Sciatic nerve (tissue), 2 donors: ENCODE measurements at places on chromosomes 7 and 10. TPM values are rescaled to one million over a fixed set of nuclear protein-coding genes. Genes with fewer than 3 reads are reported as not detected.

- peak; percentile 15 for DNase-seq
These were observed 47.6 kb upstream of the NANOS1 start for GRCh38 chr10:118981946-118982345.

DNA sequence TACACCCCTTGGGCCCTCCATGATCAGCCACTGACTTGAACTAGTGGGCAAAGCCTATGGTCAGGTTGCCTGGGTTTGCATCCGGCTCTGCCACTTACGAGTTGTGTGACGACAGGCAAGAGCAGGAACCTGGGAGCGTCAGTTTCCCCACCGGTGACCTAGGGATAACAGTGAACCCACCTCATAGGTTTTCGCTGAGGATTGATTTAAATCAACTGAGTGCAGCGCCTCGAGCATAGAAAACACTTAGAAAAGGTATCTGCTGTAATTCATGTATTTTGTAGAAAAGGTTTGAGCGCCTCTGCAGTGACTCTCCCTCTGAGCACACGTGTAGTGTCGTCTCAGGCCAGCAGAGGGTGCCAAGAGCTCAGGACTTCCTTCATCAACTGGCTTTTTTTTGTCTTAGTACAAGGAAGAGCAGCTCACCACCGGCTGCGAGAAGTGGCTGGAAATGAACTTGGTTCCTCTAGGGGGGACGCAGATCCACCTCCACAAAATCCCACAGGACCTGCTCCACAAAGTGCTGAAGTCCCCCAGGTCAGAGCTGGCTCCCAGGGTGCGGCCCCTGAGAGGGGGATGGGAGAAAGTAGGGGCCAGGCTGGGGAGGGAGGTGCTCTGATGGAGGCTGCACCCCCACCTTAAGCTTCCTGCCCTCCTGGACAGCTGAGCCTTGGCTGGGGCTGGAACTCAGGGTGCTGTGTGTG lies 27.7 kb downstream of the BTBD16 start:
- DNase-seq = peak; percentile 86

GRCh38 chr7:41774966-41775365 lies 72.1 kb upstream of the INHBA start:
- DNase-seq = no peak

Gene C7orf57
- total RNA-seq = not detected

Gene ORC5
- 21.4 TPM for total RNA-seq
